ENCODE measurements at places on chromosomes 5 and 9.

DNA sequence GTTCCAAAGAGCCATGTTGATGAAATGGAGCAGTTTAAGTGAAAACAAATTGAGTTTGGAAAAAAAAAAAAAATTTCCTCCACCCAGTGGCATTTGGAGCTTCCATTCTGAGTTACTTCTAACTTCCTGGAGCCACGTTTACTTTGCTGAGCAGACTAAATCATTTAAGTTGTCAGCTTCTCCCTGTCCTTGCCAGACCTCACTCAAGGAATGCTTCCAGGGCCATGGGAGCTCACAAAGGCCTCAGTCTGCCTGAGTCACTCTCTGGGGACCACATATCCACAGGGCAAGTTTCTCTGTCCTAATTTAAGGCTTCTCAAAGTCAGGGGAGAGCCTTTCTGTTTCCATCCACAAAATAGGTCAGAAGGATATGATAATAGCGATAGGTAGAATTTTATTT is 210.3 kb upstream of the TNC start:
- no peak for DNase-seq

- DNase-seq, result no peak
Measured at GRCh38 chr9:17802249-17802857, 223.5 kb downstream of the SH3GL2 start.

DNA sequence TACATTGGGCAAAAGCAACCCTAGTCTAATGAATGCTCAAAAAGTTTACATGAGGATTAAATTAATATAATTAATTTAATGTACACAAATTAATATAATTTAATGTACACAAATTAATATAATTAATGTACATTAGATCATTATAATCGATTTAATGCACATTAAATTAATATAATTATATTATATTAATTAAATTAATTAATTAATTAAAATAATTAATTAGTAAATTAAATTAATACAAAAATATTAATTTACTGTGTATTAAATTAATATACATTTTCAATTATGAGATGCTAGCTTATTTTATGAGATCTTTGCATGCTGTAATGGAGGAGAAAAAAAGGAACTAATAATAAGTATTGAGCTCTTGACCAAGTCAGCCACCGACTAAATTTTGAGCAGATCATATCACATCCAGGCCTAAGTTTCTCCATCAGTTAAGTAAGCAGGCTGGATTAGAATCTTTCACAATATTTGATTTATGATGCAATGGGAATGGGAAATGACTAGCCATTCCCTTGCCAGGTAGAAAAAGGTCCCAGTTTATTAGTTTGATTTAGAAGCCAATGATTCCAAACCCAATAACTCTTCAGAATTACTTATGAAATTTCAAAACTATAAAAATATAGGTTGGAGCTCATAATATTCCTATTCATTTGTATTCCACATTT is 533.4 kb upstream of the GRIA1 start:
- no peak for DNase-seq

DNA sequence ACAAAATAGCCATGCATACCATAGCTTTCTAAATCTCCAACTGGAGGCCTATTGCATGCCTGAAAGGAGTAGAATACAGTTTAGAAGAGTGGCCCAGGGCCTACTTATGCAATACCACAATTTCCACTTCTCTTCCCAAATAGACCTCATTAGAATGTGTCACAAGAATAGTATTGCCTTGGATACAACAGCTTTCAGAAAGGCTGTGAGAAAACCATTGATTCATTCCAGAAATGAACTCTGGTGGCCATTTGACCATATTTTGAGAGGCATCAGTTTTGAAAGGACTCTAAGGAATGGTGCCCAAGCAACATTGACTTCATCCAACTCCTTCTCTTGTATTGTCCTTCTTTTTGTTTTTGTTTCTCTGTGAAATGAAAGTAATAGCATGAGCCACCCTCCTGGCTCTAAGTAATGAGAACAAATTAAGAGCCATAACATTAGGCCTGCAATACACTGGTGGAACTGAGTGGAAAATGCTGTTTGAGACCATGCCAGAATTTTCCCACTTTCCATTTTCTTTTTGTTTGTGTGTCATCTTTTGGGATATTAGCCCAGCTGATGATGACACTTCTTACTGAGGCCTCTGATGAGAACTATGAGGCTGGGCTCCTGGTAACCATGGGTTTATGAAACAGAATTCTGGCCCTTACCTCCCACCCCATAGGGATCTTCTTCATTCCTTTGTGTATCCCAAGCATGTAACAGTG is 90.2 kb downstream of the TMEM174 start:
- DNase-seq, result no peak

DNA sequence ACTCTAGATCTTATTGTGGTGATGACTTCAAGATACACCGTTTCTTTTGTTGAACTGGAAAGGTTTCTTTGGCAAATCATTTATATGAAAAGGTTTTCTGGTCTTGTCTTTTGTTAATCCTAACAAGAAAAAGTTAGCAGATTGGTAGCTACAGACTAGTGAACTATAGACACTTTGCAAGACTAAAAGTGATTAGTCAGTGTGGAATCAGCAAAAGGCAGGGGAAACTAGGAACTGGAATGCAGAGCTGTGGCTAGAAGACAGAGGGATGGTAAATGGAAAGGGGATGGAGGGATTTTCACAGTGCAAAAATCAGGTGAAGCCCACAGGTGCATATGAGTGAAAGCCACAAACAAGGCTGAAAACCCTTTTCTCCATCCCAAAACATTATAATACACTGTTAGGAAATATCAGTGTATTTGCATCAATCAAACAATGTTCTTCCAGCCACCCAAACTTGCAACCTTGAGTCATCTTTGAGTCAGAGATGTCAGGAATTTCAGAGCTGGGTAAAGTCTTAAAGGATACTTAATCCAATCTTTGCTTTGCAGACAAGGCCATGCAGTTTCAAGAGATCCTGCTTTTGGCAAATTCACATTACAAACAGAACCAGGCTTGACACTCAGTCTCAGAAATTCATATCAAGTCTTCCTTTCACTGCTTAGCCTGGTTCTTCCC is 52.7 kb downstream of the PLK2 start:
- no peak for DNase-seq

DNA sequence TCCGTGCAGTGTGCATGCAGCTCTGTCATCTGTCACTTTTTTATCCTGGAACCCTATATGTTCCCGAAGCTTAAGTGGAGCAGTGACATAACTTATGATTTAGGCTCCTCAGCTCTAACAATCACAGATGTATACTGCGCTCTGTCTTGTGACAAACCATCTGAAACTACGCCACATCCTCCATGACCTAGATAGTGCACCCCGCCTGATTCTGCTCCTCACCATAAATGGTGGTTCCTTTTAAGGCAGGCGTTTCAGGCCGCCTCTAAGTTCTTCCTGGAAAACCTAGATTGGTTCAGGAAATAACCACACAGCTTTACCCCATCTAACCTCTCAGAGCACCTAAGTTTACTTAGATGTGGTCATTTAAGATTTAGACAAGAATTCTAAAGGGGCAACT is 372.0 kb downstream of the CDH10 start:
- DNase-seq, result no peak

GRCh38 chr5:122877518-122877917 is 32.1 kb downstream of the SNX24 start:
- DNase-seq, result no peak

- DNase-seq, result no peak
Measured at GRCh38 chr5:125874717-125875116, 548.5 kb upstream of the GRAMD2B start.
